Stimulated activated CD4-positive, alpha-beta T cell treated with anti-CD3 and anti-CD28 coated beads, Interleukin-4, amount 100 ng/mL, for 4 hours (primary cell): ENCODE measurements at places on chromosomes 7 and 10.

GRCh38 chr10:74153676-74154075 is 2.7 kb downstream of the ADK start:
- DNase-seq: no peak

GRCh38 chr7:134365341-134366054 is 48.8 kb upstream of the SLC35B4 start:
- DNase-seq: no peak

- no peak for DNase-seq
These were observed 1011.2 kb upstream of the GHITM start for GRCh38 chr10:83127942-83128575.

- DNase-seq: no peak
These were observed 41.4 kb downstream of the GSDME start for GRCh38 chr7:24715661-24716479.

GRCh38 chr7:103574576-103574975 is 128.6 kb upstream of the SLC26A5 start:
- DNase-seq: no peak

GRCh38 chr10:653991-654646 is 35.3 kb downstream of the DIP2C start:
- DNase-seq: no peak

- no peak for DNase-seq
These were observed 132.6 kb downstream of the ST7 start for GRCh38 chr7:117085769-117086463.

DNA sequence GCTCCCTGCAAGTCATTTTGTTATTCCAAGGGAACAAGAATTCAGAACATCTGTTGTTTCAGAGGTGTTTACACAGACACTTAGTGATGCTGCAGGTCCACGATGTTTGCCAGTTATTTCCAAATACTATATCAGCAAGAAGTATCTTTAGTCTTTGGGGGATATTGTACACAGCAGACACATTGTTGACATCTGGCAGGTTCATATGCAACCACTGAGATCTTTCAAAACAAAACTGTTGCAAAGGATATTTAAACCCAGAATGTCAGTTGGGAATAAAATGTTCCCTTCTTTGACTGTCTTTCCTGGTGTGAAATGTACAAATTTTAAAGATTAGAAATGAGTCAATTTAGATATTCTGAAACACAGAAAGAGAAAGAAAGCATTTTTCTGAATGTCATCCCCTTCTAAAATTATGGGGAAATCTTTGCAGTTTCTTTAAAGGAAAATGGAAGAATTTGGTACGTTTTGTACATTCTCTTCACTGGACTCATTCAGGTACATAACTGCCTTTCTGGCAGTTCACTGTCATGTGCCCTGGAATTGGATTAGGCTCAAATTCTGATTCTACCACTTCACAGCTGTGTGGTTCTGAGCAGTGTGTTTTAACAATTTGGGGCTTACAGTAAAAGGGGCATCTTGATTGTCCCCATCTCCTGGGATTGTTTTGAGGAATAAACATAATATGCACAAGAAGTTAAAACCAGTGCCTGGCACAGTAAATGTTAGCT is 40.3 kb upstream of the CELF2 start:
- no peak for DNase-seq

GRCh38 chr7:52797801-52798200 is 237.6 kb upstream of the POM121L12 start:
- DNase-seq: no peak

- DNase-seq: no peak
These were observed 4.0 kb downstream of the ITGA8 start for GRCh38 chr10:15715619-15716227.

- DNase-seq: no peak
These were observed 866.3 kb downstream of the ANKRD7 start for GRCh38 chr7:119090851-119091250.

DNA sequence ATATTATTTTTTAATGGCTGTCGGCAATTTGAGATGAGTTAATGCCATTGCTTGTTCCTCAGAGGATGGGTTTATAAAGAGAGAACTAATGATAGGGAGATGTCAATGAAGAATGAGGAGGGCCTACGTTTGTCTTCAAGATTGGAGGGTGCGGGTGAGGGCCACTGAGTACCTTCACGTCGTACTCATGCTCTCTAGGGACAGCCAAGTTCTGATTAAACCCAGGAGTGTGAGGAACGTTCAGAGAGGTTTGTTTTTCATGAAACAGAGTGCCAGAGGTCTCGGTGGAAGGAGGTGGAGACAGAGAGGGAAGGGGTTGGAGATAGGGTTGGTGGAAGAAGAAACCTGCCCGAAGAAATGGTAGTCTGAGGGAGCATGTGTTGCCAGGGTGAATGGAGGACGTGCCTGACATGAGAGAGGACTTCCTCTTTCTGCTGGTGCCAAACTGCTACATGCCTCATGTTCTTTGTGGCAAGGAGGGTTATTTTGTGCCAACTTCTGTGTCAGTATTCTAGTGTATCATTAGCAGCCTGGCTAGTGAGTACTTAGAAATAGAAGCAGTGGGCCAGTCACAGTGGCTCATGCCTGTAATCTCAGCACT is 8.9 kb downstream of the DHTKD1 start:
- DNase-seq: no peak

DNA sequence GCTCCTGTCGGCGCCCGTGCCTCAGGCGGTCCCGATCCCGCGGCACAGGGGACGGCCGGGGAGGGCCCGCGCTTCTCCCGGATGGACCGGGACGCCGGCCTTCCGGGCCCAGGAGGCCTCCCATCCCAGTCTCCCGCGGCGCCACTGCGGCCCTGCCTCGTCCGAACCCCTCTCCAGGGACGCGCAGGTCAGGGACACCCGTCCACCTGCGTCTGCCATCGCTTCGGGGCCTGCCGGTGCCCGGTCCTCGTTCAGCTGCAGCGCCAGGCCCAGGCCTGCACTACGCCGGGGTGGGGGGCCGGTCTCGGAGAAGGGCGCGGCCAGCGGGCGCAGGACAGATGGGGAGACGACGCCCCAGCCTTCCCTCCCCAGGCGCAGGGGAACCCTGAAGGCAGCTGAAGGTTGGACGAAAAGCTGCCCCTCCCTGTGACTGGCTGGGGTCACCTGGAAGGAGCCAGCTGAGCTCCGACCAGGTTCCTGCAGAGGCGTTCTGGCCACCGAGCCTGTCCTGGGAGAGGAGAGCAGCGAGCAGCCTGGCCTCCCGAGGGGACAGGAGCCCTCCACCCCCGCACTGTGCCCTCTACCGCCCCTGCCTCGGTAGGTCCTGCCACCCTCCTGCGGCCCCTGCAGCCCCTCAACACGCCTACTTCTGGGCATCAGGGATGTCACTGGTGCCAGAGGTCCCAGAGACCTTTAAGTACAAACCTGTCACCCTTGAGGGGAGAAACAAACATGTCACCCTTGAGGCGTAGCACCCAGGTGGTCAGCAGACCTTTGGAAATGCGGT is 84.3 kb downstream of the LANCL2 start:
- DNase-seq: no peak

DNA sequence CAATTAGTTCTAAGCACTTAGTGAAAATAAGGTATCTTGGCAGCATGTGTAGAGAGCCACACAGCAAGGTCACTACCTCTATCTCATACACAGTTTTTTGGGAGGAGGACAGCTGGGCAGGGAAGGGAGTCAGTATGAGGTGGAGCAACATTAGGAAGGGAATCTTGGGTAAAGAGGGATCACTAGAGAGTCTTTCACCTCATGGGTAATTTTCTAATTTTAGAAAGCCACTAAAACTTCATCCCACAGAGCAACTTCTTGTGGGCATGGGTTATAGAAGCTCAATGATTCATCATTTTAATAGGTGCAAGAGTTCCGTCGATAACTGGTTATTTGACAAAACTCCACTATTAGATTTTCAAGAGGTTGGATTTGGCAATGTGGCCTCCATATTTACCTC is 2.5 kb downstream of the NRAP start:
- DNase-seq: no peak
